ENCODE measurements at places on chromosomes 4 and X. TPM values are rescaled to one million over a fixed set of nuclear protein-coding genes. Genes with fewer than 3 reads are reported as not detected.

Gene DMRTC1
- not detected for total RNA-seq

Gene CNGA2
- not detected for total RNA-seq

Gene THOC2
- total RNA-seq, result 46.0 TPM

Gene NALF2
- 0.03 TPM for total RNA-seq

Gene AKAP14
- not detected for total RNA-seq

Gene TRIM60
- not detected for total RNA-seq

Gene TDO2
- 0.64 TPM for total RNA-seq

Gene SLC6A14
- 0.13 TPM for total RNA-seq

Gene TMEM31
- not detected for total RNA-seq

Gene BEX1
- total RNA-seq, result not detected

Gene PIR
- 9.8 TPM for total RNA-seq

Gene GUCY1B1
- total RNA-seq, result not detected

Gene CENPI
- total RNA-seq, result 11.5 TPM

DNA sequence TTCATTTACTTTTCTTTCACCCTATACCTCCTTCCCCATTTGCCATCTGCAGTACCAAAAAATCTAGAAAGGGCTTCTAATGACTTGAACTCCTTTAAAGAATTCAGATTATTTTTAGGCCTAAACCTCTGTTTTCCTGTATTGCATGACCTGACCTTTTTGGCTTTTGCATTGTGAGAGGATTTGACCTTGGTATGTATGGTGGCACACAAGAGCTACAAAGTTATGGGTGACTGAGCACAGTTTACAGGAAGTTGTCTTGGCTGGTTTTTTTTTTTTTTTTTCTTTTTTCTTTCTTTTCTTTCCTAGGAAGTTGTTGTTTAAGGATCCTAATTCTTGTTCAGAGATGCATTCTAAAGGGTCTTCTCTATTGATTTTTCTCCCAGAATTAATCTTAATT, 32.0 kb upstream of the MTMR8 start:
- DNase-seq, result no peak

- no peak for DNase-seq
Measured at GRCh38 chr4:150720973-150721518, 139.1 kb downstream of the MAB21L2 start.

- DNase-seq, result no peak
Measured at GRCh38 chr4:7755561-7755960, 184.1 kb downstream of the AFAP1 start.

DNA sequence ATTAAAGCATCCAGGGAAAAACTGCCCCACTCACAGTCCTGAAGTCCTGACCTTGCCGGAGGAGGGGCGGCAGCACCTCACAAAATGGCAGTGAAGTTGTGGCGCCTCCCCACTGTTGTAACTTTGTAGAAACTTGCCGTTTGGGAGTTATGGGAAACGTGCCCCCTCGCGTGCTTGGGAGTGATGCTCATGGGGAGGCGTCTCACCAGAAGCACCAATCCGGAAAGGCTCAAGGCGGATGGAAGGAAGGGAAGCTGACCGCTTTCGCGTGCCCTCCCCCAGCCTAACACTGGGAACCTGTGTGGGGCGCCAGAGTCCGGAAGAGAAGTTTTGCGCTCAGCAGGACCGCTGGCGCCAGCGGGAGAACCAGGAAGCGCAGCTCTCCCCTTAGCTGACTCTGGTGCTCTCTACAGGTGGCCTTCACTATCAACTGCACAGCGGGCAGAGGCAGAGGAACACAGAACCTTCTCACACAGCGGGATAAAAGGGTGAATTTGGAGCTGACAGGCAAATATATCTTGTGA, at the start of the genes CT45A10 and SAGE1:
CT45A10 (minus strand) TSS at position 151 of the 524 bp plus-strand sequence. CDS start 8,100 bp downstream, outside the sequence.
SAGE1 (plus strand) TSS at position 423 of the 524 bp plus-strand sequence. CDS start 2,527 bp downstream, outside the sequence.
- DNase-seq, result no peak

DNA sequence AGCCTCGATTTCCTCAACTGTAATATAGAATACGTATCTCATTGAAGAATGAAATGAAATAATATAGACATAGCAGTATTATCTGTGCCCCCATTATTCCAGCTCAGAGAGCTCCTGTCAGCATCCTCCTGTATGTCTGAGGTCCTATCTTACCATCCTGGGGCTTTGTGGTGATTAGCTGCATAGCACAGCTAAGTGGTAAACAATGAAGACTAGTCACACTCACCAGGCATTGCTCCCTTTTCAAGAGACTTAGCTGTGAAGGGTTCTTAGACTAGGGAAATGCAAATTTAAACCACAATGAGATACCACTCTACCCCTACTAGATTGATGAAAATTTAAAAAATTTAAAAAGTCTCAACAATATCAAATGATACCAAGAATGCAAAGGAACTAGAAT, 172.9 kb downstream of the SLC39A8 start:
- no peak for DNase-seq

GRCh38 chr4:122823476-122823875, 3.2 kb upstream of the FGF2 start:
- no peak for DNase-seq

- no peak for DNase-seq
Measured at GRCh38 chrX:41391606-41392005, 55.5 kb upstream of the NYX start.

- no peak for DNase-seq
Measured at GRCh38 chr4:127685292-127685691, 44.9 kb upstream of the SLC25A31 start.

- no peak for DNase-seq
Measured at GRCh38 chr4:48255072-48255958, 14.3 kb downstream of the TEC start.

GRCh38 chr4:112655270-112655669, 18.3 kb downstream of the LARP7 start:
- no peak for DNase-seq

DNA sequence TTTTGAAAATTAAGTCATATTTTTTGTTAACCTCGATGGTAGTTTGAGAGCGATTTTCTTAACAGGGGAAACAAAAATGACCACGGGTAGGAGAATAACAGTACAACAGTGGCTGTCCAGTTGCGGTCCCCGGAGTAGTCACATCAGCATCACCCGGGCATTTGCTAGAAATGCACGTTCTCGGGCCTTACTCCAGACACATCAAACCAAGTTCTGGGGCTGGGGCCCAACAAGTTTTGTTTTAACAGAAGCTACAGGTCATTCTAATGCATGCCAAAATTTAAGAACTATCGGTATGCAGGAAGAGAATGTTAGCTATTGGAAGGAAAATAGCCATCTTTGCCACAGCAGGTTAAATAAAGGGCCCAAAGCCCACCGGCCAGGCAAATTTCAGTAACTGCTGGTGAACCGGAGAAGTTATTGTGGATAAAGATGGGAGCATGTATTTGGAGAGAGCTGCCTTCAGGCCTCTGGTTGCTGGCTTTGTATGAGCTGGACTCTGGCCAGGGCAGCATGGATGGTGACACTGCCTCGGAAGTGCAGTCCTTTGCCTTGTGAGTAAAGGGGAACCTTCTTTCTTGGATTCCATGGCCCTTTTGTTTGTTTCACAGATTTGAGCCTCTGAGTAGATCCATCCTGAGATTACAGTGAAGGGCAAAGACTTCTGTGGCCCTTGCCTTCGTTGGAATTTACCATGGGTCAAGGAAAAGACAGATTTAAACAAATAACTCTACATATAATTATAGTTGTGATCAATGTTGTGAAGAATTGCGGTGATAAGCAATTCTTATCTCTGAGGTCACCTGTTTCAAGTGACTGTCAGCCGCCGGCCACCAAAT, 62.1 kb downstream of the TBC1D14 start:
- no peak for DNase-seq

GRCh38 chr4:183337833-183338232, 15.6 kb upstream of the CLDN24 start:
- no peak for DNase-seq

DNA sequence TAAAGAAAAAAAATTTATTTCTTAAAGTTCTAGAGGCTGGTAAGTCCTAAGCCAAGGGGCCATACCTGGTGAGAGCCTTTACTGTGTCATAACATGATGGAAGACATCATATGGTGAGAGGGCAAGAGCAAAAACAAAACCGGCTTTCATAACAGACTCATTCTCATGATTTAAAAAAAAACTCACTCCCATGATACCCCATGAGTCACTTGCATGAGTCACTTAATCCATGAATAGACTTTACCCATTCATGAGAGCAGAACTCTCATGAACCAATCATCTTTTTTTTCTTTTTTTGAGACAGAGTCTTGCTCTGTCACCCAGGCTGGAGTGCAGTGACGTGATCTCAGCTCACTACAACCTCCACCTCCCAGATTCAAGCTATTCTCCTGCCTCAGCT, 369.7 kb upstream of the DIAPH2 start:
- DNase-seq, result no peak

- DNase-seq, result no peak
Measured at GRCh38 chr4:153790962-153791551, 2.2 kb upstream of the SFRP2 start.

DNA sequence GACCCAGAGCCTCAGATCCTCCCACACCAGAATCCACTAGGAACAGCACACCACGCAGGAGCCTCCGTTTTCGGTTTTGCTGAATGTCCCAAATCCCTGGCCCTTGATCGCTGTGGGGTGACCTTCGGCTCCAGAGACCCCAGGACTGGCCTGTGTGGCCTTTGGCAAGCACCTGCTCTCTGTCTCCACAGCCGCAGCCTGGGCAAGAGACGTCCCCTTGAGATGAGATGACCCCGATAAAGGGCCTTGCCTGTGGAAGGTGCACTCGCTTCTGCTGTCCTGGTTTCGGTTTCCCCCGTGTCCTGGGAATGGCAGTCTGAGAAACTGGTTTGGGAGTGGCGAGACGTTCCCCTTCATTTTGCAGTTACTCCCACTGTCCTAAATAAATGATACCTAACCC, 9.6 kb downstream of the PSAPL1 start:
- DNase-seq, result no peak

- no peak for DNase-seq
Measured at GRCh38 chr4:106967892-106968291, 68.2 kb downstream of the DKK2 start.

- DNase-seq, result no peak
Measured at GRCh38 chr4:54802336-54802735, 144.6 kb downstream of the KIT start.

DNA sequence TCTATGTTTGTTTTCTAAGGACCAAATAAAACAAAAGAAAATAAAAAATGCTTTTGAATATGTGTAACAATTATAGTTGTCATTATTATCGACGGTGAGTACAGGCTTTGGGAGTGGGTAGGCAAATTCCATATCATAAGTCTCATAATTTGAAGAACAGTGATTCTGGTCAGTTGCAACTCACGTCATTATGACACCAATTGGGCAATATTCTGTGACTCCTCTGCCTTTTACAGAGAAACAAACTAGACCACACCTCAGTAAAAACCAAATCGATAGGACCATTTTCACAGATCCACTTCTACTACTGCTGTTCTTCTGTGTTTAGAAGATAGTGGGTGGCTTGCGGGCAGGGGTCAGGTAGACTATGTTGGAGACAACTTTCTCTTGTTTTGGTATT, 250.1 kb downstream of the C4orf33 start:
- DNase-seq, result no peak

GRCh38 chr4:126838941-126839679, 793.6 kb upstream of the INTU start:
- DNase-seq, result no peak

DNA sequence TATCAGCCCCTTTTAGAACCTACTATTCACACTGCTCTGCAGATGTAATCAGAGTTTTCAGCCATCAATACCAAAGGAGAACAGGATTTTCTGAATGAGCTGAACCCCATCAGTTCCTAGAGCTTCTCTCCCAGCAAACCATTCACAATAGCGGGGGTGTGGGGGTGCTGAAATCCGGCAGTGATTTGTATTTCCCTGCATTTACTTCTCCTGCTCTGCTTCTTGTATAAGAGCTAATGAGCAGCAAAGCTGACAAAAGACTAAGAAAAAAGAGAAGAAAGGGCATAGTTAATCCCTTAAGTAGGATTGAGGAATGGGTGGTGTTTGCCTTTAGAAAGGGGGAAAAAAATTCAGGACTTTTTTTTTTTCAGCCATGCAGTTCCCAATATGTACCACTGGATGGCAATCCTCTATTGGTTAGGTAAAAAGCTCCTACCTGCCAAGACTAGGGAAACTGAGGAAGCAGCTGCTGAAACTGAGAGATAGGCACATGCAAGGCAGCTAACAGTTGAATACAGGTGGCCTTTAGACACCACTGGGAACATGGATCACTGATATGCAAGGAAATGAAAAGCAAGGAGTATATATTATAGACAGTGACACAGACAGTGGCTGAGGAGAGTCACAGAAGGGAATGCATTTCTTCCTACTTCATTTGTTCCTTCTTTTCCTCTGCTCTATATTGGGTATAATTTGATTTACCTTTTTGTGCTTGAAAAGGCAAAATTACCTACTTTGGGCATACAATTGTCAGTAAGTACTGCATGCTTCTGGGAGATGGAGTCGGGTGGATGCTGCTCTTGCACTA, 217.9 kb downstream of the HS6ST2 start:
- peak; percentile 24 for DNase-seq

GRCh38 chr4:13483136-13483767, 888 bp downstream of the RAB28 start:
- peak; percentile 23 for DNase-seq

DNA sequence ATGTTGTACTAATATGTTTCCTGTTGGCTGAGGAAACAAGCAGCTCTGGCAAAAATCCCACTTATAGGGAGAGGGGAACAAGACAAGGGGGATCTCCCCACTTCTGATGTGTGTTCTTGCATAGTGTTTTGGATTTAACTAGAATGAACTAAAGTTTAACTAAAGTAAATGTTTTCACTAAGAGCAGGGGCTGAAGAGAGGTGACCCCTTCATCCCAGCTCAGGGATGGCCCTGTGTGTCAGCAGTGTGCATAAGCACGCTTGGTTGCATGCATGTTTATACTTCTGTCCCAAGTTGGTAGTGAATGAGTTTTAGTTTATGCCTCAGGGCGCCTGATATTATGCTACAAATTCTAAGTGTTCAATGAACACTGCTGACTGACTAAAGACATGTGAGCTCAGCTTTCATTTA, 169.4 kb downstream of the MGST2 start:
- no peak for DNase-seq

DNA sequence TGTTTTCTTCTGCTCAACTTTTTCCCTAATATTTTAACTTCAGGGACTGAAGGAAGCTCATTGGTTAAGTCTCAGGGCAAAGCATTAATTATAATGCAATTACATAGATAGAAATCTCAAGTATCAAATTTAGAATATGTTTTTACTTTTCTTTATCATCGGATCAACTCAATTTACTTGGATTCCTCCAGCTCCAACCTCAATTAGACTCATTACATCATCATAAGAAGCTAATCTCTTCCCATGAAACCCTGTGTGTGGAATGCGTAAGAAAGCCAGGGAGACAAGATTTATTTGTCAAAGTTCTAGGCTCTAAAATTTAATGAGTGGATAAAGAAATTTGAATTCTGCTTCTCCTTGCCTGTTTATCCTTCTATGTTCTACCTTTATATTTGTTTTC, 918.4 kb downstream of the ADGRL3 start:
- DNase-seq, result no peak

GRCh38 chrX:72268597-72269365, 8.3 kb downstream of the RPS4X start:
- no peak for DNase-seq

- DNase-seq, result peak; percentile 56
Measured at GRCh38 chr4:32775049-32775448, 2054.9 kb downstream of the PCDH7 start.

DNA sequence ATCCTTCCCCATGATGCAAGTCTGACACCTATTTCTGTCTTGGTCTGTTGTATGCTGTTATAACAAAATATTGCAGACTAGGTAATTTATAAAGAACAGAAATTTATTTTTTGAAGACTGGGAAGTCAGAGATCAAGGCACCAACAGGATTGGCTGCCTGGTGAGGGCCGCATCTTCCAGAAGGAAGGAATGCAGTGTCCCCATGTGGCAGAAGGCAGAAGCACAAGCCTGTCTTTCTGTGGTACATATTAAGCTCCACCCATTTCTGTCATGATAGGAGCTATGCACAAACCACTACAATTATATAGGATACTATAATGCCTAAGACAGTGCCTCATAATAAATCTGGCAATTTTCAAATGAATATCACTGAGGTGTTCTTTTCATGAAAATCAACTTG, 502.3 kb upstream of the DIAPH2 start:
- peak; percentile 70 for DNase-seq

Measured in HT-29 (cell line).